ENCODE measurements at places on chromosomes 6 and 20.
A peak's percentile ranks its signal among the peaks of the same experiment; 100 is the strongest.

- DNase-seq: no peak
- no peaks in the 10 kb centered on the region for H3K4me1 ChIP-seq
- no peak overlapping the region for H3K27ac ChIP-seq
- H3K27me3 ChIP-seq: no peaks in the 10 kb centered on the region
- H3K36me3 ChIP-seq: no peaks in the 10 kb centered on the region
- H3K4me3 ChIP-seq: no peak overlapping the region
Observed at GRCh38 chr6:166027761-166028160, 139.9 kb downstream of the TBXT start.

DNA sequence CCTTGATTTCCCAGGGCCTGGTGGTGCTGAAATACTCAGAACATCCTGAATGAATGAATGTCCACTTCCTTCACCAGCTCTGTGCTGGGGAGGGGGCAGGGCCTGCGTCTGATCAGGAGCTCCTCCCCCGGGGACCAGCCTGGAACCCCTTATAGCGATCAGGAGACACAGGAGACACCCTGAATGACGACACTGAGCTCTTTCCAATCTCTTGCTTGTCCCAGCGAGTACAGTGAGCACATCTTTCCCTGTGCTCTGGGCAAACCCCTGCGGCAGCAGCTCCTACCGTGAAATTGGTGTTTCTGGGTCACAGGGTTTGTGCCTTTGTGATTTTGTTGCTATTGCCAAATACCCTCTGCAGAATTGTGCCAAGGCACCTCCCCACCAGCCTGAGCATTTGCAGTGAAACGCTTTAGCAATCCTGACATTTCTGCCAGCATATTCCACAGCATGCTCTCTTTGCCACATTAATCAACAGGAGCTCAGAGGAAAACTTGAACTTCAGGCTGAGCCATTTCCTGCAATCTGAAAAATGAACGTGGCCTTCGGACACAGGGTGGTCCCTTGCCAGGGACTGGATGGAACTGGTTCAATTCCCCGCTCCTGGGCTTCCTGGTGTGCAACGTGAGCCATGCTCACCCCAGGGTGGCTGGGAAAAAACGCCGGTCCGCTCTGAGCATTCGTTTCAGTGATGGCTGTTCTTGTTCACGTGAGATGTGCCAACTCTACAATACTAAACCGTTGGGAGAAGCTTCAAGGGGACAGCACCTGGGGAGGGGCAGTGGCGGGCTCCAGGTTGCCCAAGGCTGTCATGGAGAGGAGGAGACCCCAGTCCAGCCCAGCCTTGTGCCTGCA, 23.1 kb upstream of the MRGBP start:
- H3K36me3 ChIP-seq: no peaks in the 10 kb centered on the region
- H3K27me3 ChIP-seq: no peaks in the 10 kb centered on the region
- H3K4me1 ChIP-seq: peaks cover 4% of the 10 kb centered on the region
- no peak for DNase-seq

DNA sequence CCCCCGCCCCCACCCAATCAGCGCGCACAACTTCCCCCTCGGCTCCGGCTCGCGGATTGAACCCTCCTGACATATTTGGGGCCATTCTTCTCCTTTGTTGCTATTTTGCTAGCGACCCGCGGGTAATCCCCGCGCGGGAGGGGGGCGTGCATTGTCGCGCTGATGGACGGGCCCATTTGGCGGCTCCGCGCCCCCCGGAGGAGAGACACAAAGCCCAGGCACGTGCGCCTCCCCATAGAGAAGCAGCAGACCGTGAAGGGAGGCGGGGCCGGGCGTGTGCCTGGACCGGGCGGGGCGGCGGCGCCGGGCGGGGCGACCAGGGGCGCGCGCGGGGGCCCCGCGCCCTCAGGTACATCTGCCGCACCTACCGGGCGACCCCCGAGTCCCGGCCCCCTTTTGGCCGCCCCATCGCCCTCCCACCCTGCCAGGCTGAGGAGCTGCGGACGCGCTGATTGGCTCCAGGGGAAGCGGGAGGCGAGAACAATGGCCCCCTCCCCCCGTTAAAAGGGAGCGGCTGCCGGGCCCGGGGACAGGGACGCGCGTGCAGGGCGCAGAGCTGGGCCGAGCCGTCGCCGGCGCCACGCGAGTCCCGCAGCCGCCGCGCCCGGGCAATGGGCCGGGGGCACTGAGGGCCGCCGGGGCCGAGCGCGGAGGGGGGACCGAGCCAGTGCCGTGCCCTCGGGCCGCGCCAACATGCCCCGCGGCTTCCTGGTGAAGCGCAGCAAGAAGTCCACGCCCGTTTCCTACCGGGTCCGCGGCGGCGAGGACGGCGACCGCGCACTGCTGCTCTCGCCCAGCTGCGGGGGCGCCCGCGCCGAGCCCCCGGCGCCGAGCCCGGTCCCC, at the start of gene INSM1:
Gene INSM1, plus strand, starts transcription at position 530 of the 843 bp plus-strand sequence. Its CDS starts 164 bp downstream, at position 694.
- H3K27ac ChIP-seq: no peak within 1 kb of the TSS
- H3K4me3 ChIP-seq: peak within 1 kb of the TSS; percentile 50
- no peak for DNase-seq
- peaks cover 24% of the 10 kb centered on the region for H3K27me3 ChIP-seq

DNA sequence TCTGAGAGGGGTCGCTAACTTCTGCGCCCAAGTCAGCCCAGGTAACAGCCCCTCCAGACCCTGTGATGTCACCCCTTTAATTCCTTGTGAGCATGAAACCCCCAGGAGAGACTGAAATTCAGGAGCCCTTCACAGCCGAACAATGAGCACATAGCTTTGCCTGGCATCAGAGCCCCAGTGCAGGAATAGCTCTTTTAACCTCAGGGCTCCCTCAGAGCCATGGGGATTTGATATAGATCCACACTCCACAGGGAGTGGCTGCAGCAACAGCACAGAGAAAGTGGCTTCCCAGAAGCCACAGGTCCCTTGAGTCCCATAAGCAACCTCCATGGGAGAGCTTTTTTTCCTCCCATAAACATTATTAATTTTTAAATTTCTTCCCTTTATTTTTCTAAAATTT, 150.0 kb upstream of the MARCKS start:
- DNase-seq: no peak
- H3K36me3 ChIP-seq: no peaks in the 10 kb centered on the region
- H3K27ac ChIP-seq: no peak overlapping the region
- H3K27me3 ChIP-seq: no peaks in the 10 kb centered on the region
- no peaks in the 10 kb centered on the region for H3K4me1 ChIP-seq

GRCh38 chr6:42971746-42972327, 7.1 kb downstream of the PEX6 start:
- H3K4me1 ChIP-seq: no peaks in the 10 kb centered on the region
- H3K27ac ChIP-seq: no peak overlapping the region
- no peak overlapping the region for H3K4me3 ChIP-seq
- no peak for DNase-seq

DNA sequence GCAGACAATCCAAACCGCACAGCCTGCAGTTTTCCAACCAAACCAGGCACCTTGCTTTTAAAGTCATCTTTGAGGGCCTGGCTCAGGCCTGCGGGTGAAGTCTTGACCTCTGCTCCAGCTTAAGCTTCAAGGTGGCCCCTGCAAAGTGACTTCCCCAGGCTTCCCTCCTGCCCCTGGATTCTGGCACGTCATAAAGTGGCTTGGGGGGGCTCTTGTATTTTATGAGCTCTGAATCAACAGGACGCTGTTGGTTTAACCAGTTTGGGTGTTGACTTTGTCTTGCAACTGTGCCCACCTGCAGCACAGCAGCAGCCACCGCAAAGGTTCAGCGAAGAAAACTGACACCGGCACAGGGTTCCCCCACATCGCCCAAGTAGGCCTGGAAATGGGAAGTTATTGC, 81.2 kb downstream of the NFATC2 start:
- no peak overlapping the region for H3K27ac ChIP-seq
- no peak for DNase-seq
- H3K4me1 ChIP-seq: peaks cover 3% of the 10 kb centered on the region
- no peaks in the 10 kb centered on the region for H3K27me3 ChIP-seq
- H3K4me3 ChIP-seq: no peak overlapping the region
- H3K36me3 ChIP-seq: no peaks in the 10 kb centered on the region

DNA sequence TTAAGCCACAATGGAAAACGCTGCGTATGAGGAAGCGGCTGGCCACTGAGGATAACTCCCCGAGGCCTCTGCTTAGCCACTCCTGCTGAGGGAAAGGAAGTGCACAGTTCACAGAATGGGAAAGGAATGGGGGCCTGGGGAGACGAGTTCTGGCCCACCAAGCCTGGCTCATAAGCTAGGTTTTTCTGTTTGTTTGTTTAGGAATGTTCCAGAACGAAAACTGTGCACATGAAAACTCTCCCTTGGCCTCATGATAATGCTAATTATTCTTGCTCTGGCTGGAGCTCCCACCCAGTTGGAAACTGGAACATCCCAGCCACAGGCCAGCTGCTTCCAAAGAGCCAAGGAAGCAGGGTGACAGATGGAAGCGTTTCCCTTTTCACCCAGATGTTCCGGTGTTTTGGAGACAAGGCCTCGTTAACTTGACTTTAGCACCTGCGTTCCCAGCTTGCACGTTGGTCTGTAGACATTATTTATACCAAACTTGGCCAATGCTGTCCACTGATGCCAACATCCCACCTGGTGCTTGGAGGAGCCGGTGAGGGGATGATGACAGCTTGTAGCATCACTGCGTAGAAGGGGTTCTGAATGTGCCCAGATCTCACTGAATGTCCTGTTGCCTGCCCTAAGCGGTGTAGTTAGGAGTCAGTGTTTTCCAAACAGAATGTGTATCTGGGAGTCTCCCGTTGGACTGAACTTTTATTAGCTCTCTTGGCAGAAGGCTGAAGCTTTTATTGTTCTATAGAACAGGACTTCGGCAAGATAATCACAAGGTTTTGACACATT, 34.5 kb downstream of the APCDD1L start:
- no peak overlapping the region for H3K27ac ChIP-seq
- H3K36me3 ChIP-seq: no peaks in the 10 kb centered on the region
- DNase-seq: no peak
- no peak overlapping the region for H3K4me3 ChIP-seq

GRCh38 chr6:8334113-8334512, 101.2 kb downstream of the SLC35B3 start:
- H3K4me3 ChIP-seq: no peak overlapping the region
- no peak overlapping the region for H3K27ac ChIP-seq
- no peak for DNase-seq
- H3K36me3 ChIP-seq: no peaks in the 10 kb centered on the region

All from iPS DF 6.9 (cell line).